Activated CD4-positive, CD25-positive, alpha-beta regulatory T cell (primary cell): ENCODE measurements at places on chromosomes 6 and 20.

GRCh38 chr6:3455147-3455568, 1.7 kb downstream of the SLC22A23 start:
- no peak for DNase-seq

GRCh38 chr6:52550014-52550575, 26.8 kb downstream of the TRAM2 start:
- DNase-seq: no peak

DNA sequence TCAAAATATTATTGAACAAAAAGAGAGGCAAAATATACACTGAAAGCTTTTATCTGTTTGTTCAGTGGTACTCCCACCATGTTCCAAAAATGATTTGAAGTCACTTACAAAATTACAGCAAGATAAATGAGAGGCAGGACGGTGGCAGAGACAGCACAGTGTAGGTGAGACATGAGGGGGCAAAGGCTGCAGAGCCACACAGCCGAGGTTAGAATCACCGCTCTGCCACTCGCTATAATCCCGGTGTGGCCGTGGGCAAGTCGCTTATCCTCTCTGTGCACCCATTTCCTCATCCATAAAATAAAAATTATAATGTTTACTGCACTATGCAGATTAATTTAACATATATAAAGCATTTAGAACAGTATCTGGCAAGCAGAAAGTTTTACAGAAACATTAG, 140.1 kb upstream of the BEND6 start:
- no peak for DNase-seq

GRCh38 chr6:143111443-143111842, 50.8 kb downstream of the AIG1 start:
- DNase-seq: no peak

DNA sequence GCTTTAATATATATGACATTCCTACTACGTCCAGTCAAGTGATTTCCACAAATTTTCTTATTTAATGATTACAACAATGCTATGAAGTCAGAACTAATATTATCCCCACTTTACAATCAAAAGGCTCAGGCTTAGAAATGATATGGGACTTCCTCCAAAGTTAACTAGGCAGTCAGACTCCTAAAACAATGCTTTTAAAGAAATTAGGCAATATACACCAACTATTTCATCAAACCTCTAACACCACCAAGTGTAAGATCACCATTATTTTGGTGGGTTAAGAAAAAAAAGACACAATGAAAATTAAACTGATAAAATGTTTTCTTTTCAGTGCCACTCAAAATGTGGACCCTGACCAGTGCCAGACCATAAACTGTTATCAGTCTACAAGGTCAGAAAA, 256.1 kb upstream of the RUNX2 start:
- no peak for DNase-seq

- DNase-seq: no peak
Observed at GRCh38 chr6:43761666-43762409, 8.2 kb upstream of the VEGFA start.

DNA sequence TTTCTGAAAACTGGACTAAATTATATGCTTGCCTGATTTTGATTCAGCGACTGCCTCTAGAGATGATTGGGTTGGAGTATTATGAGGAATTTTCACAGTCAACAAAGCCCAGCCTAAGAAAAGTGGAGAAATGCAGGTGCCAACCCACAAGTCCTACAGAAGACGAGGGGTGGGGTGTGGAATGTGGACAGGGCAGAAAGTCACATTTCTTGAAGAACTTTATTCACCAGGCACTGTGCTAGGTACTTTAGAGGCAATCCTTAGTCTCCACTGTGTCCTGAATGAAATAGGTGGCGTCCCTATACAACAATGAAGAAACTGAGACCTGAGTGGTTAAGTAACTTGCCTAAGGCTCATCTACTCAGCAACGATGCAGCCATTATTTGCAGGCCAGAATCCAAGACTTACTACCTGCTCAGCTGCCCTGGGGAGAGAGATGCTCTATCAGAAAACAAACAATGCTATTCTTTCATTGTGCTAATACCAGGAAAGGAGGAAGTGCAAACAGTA, 106.3 kb downstream of the RNF144B start:
- no peak for DNase-seq

DNA sequence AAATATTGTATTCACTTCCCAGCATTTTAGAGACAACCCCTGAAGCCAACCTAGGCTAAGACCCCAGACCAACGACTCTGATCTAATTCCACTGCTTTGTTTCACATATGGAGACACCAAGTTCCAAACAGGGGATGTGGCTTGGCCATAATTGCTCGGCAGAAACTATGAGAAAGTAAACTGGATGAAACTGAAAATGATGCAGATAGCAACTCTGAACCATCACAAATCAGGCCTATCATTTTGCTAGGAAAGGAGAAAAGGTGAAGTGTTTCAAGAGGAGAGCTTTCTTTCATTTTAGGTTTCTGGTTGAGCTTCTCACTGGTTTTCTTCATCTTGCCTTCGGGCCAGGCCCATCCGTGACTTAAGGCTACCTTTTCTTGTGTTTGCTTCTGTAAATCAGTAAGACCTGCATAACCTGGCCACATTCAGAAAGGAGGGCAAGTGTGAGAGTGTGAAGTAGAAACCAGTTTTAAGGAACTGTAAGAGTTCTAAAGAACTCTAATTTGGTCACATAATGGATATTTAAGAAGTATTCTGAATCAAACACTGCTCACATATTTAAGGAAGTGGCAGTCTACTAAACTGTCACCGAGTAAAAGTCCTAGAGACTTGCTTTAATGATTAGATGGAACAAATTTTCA, 105.8 kb downstream of the BACH2 start:
- DNase-seq: no peak

- no peak for DNase-seq
Observed at GRCh38 chr20:20367575-20368417, at the start of gene INSM1. INSM1 (plus strand) TSS chr20:20368104; CDS start chr20:20368268, 164 bp downstream.

DNA sequence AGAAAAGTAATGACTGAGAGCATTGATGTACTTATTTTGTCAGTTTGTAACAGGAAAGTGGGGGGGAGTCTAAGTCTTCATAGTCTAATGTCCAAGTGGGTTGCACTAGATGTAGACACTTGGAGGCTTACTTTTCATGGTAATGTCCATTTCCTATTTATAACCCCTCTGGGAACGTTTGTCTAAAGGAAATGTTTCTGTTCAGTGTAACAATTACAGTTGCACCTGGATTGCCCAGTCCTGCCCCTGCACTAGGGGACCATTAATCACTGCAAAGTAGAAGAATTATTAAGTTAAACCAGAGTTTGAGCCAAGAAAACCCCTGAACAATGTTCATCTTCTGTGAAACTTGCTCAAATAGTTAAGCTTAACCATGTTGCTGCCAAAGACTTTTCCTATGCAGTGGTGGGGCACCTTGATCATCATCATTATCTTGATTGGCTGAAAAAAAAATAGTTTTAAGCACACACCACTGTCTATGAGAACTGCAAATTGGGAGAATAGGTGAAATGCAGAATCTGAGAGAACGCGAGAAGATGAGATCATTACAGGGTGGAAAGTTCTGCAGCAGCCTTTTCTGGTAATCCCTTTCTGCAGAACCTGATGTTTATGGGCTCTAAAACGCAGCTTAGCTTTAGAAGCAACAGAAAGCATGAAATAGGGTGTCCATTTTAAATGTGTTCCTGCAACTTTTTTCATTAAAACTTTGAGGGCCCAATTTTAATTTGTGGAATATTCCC, 106.0 kb downstream of the ZNF217 start:
- DNase-seq: no peak

DNA sequence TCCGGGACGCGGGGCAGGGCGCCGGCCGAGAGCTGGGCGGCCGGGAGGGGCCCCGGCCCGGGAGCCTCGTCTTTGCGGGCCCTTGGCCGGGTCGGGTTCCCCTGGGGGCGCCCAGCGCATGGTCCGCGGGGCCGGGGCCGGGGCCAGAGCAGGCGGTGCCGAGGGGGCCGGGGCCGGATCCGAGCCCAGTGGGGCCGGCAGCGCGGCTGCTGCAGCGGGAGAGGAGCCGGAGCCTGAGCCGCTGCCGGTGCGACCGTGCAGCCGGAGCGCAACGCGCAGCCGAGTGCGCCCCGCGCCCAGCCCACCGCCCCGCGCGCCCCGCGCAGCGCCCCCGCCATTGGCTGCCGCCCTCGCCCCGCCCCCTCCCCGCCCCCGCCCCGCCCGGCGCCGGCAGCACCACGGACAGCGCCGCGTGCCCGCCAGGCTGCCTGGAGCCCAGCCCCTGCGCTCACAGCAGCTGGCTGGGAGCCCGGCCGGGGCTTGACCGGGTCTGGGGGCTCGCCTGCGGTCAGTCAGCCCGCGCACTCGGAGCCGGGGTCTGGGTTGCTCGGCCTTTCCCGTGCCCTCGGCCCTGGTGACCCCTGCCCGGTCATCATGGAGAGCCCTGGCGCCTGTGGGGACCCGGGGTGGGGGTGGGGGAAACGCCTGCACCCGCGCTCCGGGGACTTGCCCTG, at the start of gene HRH3:
TSS of gene HRH3 (minus strand) at position 287 of the 674 bp plus-strand sequence. CDS start 308 bp downstream, outside the sequence.
- no peak for DNase-seq

- no peak for DNase-seq
Observed at GRCh38 chr20:23162887-23163286, 76.8 kb upstream of the CD93 start.

GRCh38 chr20:21257192-21257591, 45.9 kb upstream of the XRN2 start:
- no peak for DNase-seq

DNA sequence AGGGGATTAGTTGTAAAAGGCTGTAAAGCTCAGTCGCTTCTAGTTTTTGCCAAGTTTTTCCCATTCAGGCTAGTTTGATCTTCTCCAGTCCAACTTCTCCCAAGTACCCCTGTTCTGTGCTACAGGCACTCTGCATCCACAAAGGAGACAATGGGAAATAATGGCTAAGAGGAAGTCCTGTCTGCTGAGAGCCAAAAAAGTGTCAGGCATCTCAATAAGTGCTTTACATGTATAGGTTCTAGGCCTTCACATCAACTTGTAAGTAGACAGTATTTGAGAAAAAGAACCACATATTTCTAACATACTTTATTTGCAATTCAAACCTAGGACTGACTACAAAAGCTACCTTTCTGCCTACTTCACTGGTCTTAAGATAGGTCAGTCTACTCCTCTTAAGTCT, 4.9 kb downstream of the HTR1B start:
- no peak for DNase-seq
